Putamen (tissue), 1 donor: ENCODE measurements at places on chromosomes 6 and 20.

DNA sequence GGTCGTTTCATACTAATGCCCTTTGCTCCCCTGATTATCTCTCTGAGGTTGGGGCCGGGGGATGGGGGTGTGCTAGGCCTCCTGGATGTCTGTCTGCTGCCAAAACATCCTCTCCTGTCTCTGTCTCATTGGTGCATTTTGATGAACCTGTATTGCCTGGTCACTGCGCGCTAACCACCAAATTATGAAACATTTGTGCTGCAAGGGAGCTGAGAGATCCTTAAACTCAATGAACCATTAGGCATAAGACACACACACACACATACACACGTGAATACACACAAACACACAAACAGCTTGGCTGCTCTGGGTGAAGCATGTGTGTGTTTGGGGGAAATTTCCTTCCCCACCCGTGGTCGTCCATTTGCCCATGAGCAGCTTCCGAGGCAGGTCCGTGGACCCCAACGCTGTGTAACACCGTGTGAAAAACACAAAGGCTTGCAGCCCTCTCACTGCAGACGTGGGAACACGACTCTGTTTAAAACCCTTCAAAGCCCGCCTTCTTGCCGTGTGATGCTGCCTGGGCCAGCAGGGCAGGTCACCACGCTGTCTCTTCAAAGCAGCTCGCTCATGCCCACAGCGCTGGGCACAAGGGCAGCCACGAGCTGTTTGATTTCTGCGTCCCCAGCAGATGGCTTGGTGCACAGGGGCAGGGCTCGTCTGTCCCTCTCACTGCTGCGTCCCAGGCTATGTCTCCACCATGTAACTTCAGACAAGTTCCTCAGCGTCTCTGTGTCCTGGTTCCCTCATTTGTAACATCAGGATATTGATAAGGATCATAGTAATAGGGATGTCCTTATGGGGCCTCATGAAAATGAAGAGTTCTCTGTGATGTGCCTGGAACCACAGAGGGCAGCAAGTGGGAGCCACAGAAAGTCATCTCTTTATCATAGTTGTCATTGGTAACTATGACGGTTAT, 96.8 kb downstream of the CDH26 start:
- no peak for DNase-seq

DNA sequence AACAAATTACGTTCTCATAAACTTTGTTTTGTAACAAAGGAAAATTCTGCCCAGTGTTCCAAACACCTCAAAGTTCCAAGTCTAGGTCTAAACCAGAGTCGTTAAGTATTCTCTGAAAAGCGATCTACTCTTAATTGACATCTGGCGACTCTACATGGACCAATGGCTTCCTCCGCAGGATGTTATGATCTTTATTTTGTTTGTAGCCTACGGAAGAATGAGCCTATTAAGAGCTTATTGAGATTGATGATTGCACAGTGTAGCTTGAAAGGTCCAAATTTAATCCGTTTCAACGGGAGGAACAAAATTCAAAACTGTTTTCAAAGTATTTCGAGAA, 61.1 kb downstream of the FAM217A start:
- DNase-seq: peak; percentile 10

GRCh38 chr6:148760568-148761526, 14.0 kb downstream of the UST start:
- DNase-seq: peak; percentile 43

DNA sequence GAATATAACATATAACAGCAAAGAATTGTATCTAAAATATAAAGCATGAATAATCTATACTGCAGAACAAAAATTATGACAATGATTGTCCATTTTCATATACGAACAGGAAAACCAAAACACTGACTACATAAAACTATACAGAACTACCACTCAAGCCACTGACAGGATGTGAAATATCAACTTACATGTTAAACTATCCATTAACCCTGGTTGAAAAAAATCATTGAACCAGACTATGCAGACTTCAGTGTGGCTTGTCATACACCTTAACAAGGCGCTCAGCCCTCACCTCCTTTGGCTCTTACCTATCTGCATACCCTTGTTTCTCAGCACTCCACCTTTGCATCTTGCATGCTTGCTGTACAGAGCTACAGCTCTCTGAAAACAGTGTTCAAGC, 34.9 kb downstream of the ASCC3 start:
- DNase-seq: no peak

DNA sequence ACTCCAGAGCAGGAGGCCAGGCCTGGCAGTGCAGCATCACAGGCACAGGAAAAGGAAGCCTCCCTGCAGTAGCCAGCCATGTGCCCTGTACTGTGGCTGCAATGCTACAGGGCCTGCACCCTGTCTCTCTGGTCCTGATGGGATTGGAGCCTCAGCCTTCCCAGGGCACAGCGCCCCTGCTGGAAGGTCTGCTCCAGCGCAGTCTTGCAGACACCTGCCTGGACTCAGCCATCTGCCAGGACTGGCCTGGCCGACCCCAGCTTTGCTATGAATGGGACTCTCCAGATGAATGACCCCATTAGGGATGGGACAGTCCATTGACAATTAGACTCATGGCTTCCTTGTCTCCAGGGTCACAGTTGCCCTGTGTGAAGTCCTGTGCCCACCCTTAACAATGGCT, 251.6 kb downstream of the ERMARD start:
- DNase-seq: no peak

- peak; percentile 43 for DNase-seq
These were observed 9.5 kb downstream of the C20orf202 start for GRCh38 chr20:1212607-1213396.
